IMR-90 (cell line): ENCODE measurements at places on chromosomes 2 and 18.

DNA sequence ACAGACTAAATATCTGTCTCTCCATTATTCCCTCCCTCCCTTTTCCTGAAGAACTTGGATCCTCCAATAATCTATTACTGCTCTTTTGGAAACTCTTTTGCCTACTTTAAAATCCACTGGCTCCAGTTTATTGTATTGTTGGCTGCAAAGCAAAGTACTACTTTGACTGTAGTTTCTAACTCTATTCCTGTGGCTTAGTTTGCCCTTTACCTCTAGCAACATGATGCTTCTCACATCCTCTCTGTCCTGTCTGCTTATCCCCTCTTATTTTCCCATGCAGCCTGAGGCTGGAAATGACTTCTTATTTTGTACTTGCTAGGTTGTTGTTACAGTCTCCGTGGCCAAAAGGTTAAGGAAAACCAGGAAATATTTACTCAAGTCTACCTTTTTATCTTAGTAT, 26.8 kb downstream of the PDK1 start:
- H3K4me1 ChIP-seq: no peaks in the 10 kb centered on the region; the same call in 1 of the 2 replicates
- H3K36me3 ChIP-seq: peaks cover 33% of the 10 kb centered on the region

DNA sequence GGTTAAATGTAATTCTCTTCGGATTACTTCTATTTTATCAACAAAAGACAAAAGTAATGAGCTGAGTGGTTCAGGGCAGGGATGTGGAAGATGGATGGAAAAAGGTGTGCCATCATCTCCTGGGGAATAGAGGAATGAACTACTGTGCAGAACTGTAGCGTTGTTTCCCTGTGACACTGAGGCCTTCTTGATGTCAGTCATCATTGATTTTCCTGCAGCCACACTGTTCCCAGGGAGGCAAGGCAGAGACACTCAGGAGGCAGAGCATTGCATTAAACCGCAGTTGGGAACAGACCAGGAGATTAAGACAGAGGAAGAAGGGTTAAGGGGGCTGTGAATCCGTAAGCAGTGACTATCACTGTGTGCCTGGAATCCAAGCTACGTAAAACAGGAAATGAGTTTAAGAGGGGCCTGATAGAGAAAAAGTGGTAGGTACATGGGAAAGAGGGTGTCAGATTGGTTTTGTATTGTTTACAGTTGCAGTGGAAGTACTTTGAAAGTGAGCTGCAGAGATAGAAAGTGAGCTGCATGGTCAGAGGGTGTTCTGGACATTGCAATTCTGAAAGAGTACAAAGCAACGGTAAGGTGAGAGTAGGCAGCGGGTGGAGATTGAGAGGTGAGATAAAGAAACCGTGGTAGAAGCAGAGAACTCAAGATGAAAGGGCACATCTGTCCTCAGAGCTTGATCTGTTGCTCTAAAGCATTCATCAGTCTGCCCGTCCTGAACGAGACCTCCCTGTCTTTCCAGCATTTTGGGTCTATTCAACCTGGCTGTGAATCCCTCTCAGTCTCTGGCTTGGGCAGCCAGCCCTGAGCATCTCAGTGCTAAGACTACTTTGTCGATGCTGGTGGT, 793.4 kb upstream of the CELF4 start:
- H3K27me3 ChIP-seq: no peaks in the 10 kb centered on the region
- no peak overlapping the region for H3K4me3 ChIP-seq
- no peak overlapping the region for H3K27ac ChIP-seq
- no peak for DNase-seq
- no peaks in the 10 kb centered on the region for H3K4me1 ChIP-seq

- H3K36me3 ChIP-seq: 0 out of 2 replicates have a peak, but pooled peaks cover 2% of the 10 kb centered on the region
- no peaks in the 10 kb centered on the region for H3K27me3 ChIP-seq
- peaks cover 31% of the 10 kb centered on the region for H3K4me1 ChIP-seq
- peak; percentile 57 for DNase-seq
- no peak overlapping the region for H3K4me3 ChIP-seq
Observed at GRCh38 chr2:233418761-233419546, 64.7 kb downstream of the DGKD start.

GRCh38 chr2:30178618-30179434, 32.0 kb downstream of the YPEL5 start:
- H3K27ac ChIP-seq: no peak overlapping the region
- peaks cover 7% of the 10 kb centered on the region for H3K27me3 ChIP-seq
- peak; percentile 50 for DNase-seq
- no peaks in the 10 kb centered on the region; the same call in 1 of the 2 replicates for H3K4me1 ChIP-seq
- no peak overlapping the region for H3K4me3 ChIP-seq

GRCh38 chr2:231241755-231242507, 43.5 kb downstream of the ARMC9 start:
- H3K27me3 ChIP-seq: no peaks in the 10 kb centered on the region
- H3K4me1 ChIP-seq: no peaks in the 10 kb centered on the region
- H3K36me3 ChIP-seq: peaks cover 38% of the 10 kb centered on the region
- no peak for DNase-seq

GRCh38 chr2:10083692-10084211, 3.5 kb upstream of the CYS1 start:
- no peak overlapping the region for H3K27ac ChIP-seq
- H3K27me3 ChIP-seq: peaks cover 60% of the 10 kb centered on the region
- 0 out of 2 replicates have a peak, but pooled peaks cover 2% of the 10 kb centered on the region for H3K4me1 ChIP-seq
- no peaks in the 10 kb centered on the region for H3K36me3 ChIP-seq

GRCh38 chr2:98576666-98577312, 31.5 kb downstream of the COA5 start:
- H3K4me3 ChIP-seq: no peak overlapping the region
- no peak for DNase-seq
- H3K27ac ChIP-seq: no peak overlapping the region
- no peaks in the 10 kb centered on the region for H3K4me1 ChIP-seq
- H3K27me3 ChIP-seq: no peaks in the 10 kb centered on the region
- peaks cover 23% of the 10 kb centered on the region for H3K36me3 ChIP-seq

DNA sequence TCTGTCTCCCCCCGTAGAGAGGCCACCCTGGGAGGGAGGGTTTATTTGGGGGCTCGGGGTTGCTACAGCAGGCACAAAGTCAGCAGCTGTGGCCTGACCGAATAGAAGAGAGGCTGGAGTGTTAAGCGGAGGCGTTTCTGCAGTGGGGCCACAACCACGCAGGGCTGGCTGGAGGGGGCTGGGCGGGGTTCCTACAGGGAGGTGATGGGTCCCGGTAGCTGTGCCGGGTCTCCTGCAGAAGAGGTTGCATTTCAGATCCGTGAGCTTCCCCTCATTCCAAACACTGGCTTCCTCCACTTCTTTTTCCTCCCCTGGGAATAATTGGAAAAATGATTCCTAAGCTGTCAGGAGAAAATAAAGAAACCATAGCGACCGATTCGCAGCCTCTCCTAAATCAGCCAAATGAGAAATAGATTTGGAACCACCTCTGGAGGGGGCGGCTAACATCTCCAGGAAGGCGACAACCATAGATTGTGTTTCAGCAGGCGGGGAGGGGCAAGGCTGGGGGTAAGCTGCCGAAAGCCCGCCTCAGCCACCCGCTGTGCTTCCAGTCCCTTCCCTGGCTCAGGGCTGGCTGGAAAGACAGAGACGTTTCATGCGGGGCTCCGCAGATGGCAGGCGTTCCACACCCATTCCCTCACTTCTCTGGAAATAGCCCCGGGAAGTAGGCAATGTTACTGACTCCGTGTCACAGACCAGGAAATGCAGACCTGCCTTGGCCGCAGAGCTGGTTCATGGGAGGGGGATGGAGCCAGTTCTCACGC, 85.6 kb upstream of the TAF1B start:
- no peak overlapping the region for H3K27ac ChIP-seq
- H3K4me3 ChIP-seq: no peak overlapping the region
- peaks cover 14% of the 10 kb centered on the region for H3K27me3 ChIP-seq
- peaks cover 12% of the 10 kb centered on the region for H3K4me1 ChIP-seq

DNA sequence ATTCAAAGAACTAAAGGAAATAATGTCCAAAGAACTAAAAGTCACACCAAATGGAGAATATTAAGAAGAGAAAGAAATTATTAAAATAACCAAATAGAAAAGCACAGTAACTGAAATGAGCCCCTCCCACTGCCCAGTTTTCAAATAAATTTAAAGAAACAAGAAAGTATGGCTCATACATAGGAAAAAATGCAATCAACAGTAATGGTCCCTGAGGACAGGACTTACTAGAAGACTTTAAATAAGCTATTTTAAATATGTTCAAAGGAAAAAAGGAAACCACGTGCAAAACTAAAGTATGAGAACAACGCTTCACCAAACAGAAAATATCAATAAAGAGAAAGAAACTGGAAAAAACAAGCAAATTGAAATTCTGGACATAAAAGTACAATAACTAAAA, 58.9 kb downstream of the TMEM131 start:
- peaks cover 6% of the 10 kb centered on the region for H3K4me1 ChIP-seq
- H3K4me3 ChIP-seq: no peak overlapping the region
- DNase-seq: no peak
- no peaks in the 10 kb centered on the region for H3K36me3 ChIP-seq
- H3K27me3 ChIP-seq: no peaks in the 10 kb centered on the region

DNA sequence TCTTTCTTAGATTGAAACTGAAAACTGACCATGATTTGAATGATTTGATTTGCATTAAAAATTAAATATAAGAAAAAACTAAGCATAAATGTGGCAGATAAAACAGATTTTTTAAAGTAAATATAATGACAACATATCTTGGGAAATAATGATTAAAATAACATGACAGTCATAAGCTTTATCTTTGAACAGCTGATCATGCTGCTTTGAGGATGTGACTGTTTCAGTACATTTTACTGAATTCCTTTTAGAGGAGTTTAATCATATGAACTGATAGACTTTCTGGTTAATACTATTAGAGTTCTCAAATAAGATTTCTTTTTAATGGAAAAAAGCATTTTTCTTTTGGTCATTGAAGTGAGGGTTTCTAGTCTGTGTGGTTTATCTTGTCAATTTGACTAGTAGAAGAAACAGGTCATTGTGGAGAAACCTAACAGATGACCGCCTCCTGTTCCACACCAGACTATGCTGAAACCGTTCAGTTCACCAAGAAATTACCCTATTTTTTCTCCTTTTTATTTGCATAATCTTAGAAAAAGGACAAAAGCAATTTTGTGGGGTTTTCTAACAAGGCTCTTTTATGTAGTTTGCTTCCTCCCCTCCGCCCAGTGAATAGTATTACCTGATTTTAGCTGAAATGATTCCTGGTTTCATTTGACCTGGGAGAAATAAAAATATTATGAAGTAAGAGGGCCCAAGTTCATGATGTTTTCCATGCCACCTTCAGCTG, 262.1 kb downstream of the PTGR3 start:
- H3K4me3 ChIP-seq: no peak overlapping the region
- no peaks in the 10 kb centered on the region for H3K36me3 ChIP-seq
- H3K27me3 ChIP-seq: no peaks in the 10 kb centered on the region
- H3K27ac ChIP-seq: no peak overlapping the region
- peak; percentile 52 for DNase-seq
